ENCODE measurements at places on chromosomes 13 and 19.

DNA sequence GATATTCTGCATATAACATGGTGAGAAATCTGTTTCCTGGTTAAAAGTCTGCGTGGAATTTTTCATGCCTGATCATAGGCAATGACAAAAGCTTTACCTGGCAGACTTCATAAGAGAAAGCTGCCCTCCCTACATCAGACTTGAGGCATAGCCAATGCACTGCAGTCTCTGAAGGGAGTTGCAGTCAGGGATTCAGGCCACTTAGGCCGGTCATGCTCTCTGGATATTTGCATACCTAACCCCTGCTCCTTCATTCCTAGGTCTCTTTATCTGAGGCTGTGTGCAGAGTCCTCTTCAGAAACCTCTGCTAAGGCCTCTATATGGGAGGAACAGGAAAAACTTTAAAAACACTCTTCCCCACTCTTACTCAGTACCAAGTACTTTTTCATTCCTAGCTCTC is 287.4 kb downstream of the PCDH17 start:
- DNase-seq = no peak

- DNase-seq = no peak
Observed at GRCh38 chr19:49727217-49728030, 35.7 kb downstream of the TSKS start.

DNA sequence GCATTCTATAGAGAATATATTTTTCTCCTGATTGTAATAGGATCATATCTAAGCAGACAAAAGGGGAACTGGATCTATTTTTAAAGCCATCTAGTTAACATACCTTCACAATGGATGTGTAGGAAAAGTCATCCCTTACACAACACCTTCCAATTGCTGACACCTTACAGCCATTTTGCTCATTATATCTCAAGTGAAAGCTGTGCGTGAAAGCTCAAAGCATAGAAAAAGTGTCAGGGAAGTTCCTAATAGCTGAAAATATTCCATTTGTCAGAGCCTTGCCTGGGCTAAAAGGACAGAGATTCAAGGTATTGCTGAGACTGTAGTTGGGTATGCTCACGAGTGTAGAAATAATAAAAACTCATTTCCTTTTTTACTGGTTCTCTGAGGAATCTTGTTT is 340.6 kb upstream of the KLHL1 start:
- DNase-seq = no peak

DNA sequence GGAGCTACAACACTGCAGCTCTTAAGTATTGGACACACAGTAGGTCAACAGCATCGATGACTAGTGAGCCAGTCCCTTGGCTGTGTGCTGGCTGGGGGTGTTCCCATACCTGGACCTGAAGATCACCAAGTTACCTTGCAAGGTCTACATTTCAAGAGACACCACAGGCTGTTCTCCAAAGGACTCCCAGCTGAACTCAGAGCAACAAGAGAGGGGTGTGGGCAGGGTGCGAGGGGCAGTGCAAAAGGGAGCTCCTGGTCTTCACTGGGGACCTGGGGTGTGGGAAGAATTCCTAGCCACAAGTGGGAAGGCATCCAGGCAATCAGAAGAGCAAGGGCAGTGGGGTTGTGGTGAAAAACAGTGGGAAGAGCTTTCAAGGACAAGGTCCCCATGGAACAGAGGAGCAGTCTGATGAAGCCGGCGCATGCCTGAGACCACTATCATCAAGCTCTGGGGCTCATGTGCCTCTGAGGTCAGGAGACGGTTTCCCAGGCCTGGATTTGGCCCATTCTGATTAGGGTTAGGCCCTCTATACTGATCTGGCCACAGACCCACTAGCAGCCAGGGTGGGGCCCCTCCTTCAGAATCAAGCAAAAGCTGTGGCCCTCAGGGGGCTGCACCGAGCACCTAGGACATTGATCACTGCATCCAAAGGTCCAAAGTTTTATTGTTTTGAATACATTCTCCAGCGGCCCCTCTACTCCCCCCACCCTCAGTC is 4.7 kb upstream of the GSK3A start:
- no peak for DNase-seq

DNA sequence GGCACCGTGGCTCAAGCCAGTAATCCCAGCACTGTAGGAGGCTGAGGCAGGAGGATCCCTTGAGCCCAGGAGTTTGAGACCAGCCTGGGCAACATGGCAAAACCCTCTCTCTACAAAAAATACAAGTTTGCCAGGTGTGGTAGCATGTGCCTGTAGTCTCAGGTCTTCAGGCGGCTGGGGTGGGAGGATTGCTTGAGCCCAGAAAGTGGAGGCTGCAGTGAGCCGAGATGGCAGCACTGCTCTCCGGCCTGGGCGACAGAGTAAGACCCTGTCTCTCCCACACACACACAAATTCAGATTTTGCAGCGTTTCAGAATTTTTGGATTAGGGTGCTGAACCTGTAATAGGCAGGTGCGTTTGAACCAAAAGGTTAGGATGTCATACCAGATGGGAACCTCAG is 2.2 kb downstream of the RPS11 start:
- DNase-seq = no peak

GRCh38 chr19:1395194-1396018 is 5.9 kb downstream of the GAMT start:
- DNase-seq = no peak

GRCh38 chr13:99225078-99225477 is 24.4 kb downstream of the UBAC2 start:
- DNase-seq = no peak

GRCh38 chr19:48718711-48719231 is 754 bp downstream of the MAMSTR start:
- no peak for DNase-seq

DNA sequence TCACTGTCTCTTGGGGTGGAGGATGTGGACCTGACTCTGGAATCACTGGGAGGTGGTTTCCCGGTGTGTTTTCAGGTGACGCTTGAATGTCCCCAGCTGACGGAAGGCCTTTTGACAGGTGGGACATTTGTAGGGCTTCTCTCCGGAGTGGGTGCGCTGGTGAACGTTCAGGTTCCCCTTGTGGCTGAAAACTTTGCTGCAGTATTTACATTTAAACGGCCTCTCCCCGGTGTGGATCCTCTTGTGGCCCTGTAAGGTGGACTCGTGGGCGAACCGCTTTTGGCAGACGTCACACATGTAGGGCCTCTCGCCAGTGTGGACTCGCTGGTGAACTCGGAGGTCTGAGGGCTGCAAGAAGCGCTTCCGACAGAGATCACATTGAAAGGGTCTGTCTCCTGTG is 7.8 kb downstream of the ZSCAN5B start:
- no peak for DNase-seq

DNA sequence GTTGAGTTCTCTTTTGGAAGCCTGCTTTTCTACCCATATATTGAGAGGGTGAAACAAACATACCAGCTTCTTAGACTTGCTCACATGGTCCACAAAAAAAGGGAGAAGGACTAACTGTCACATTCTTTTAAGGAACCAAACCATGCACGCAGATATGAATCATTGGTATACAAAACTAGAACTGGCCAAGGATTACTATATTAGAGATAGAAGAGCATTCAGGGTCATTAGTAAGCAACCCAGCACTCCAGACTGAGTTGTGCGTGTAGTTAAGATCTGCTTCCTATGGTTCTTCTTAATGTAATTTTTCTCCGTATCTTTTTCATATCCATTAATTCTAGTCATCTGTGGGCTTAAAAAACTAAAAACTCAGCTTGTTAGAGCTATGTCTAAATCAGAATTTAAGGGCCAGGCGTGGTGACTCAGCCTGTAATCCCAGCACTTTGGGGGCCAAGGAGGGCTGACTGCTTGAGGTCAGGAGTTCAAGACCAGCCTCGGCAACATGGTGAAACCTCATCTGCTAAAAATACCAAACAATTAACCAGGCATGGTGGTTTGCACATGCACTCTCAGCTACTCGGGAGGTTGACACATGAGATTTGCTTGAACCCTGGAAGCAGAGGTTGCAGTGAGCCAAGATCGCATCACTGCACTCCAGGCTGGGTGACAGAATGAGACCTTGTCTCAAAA is 19.6 kb downstream of the ALG5 start:
- no peak for DNase-seq

DNA sequence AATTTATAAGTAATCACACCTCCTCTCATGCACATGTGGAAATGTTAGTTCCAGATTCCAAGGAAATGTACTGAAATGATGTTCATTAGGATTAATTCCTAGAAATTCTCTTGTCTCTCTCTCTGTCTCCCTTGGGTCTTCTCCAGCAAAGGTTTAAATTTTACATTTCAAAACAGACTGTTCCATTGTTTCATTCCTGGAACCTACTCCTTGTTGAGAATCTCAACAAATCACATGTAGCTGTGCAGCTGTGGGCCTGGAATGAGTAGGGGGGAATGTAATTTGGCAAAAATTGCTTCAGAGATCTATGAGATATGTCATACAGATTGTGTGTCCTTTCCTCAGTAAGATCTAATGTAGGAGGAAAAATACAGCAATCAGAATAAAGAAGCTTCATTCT is 46.2 kb upstream of the RFXAP start:
- DNase-seq = no peak

GRCh38 chr13:110405597-110406450 is 98.7 kb downstream of the COL4A2 start:
- DNase-seq = no peak

Measured in SK-N-MC (cell line).